Activated naive CD4-positive, alpha-beta T cell treated with anti-CD3 and anti-CD28 coated beads, Interleukin-2, amount 50 U/mL, for 72 hours (primary cell): ENCODE measurements at places on chromosomes 13 and 19.

DNA sequence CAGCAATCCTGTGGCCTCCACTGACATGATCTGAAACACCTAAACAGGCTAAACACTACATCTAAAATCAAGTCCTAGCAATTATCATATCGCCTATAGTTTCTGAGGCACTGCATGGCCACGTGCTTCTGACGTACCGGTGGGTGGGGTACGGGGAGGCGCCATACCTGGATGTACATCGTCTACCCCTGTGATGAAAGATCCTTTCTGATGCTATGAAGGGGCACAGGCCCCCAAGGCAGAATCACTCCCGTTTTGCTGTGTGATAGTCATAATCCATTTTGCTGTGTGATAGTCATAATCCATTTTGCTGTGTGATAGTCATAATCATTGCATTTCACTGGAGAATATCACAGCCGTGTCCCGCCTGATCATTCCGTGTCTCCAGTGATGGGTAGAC is 118.7 kb upstream of the SOX1 start:
- DNase-seq = no peak

GRCh38 chr13:88602786-88603777 is 931.9 kb downstream of the SLITRK5 start:
- DNase-seq = no peak

DNA sequence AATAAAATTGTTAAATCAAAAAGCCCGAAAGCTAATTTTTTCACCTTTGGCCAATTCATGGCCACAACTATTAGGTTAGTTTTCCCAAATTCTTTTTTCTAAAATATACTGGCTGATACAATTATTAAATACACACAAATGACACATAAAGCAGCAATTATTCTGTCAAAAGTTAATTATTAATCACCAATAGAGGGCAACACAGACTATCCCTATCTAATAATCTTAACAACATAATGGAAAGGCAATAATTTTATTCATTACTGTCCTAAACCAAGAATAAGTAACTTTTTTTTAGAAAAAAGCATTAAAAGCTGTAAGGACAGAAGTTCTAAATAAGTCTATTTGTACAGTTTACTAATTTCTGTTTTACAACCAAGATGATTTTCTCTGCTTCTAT is 51.7 kb downstream of the KATNAL1 start:
- no peak for DNase-seq

- DNase-seq = no peak
Measured at GRCh38 chr13:63288576-63288975, 1872.9 kb upstream of the PCDH20 start.

GRCh38 chr13:94214975-94215374 is 264.5 kb downstream of the DCT start:
- DNase-seq = no peak

DNA sequence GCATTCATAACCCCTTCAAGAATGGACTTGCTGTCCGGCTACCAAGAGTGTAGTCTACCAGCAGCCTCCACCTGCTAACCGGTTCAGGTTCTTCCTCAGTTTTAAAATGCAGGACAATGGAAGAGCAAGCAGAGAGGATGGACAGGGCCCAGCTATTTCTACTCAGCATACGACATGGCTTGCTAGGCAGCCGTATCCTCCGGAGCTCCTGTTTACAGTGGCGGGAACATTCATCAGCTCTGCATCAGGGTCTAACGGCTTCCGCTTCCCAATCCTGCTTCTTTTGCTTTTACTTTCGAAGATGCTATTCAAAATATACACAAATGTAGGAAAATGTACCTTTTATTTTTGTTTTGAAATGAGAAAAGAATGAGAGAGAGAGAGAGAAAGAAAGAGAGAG is 118.5 kb downstream of the TRPC4 start:
- no peak for DNase-seq

DNA sequence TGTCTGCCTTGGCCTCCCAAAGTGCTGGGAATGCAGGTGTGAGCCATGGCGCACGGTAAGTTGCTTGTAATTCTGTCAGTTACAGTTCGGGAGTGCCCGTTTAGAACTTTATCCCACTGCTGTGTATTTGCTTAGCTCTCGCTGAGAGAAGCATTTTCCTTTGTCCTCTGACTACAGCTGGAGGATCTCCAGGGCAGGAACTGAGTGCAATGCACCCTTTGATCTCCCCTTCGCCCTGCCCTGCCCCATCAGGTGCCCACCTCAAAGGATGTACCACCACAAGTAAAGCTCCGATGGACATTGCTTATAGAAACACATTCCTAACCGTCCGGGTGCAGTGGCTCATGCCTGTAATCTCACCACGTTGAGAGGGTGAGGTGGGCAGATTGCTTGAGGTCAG is 6.5 kb downstream of the BRME1 start:
- DNase-seq = no peak

DNA sequence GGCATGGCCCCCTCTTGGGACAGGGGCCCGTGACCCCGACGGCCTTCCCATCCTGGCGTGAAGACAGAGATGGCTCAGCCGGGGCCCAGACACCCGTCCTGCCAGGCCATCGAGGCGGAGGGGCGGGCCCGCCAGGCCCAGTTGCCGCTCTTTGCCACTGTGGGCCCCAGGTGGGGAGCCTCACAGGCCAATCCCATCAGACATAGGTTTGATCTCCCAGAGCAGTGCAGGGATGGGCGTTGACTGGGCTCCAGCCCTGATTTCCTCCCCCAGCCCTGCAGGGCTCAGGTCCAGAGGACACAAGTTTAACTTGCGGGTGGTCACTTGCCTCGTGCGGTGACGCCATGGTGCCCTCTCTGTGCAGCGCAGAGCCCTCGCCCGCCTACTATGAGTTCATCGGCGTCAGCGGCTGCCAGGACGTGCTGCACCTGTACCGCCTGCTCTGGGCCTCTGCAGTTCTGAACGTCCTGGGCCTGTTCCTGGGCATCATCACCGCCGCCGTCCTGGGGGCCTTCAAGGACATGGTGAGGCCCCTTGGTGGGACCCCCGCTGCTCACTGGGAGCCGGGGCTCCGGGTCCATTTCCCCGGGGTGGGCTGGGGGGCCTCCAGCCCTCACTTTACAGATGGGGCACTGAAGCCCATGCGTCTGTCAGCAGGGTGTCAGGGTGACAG is 42.4 kb downstream of the TMEM255B start:
- DNase-seq = no peak

GRCh38 chr13:31227870-31228269 is 28.1 kb downstream of the B3GLCT start:
- no peak for DNase-seq

- no peak for DNase-seq
Measured at GRCh38 chr19:51927859-51928258, 587 bp downstream of the ZNF613 start.
